ENCODE measurements at places on chromosomes 6 and 20. TPM values are rescaled to one million over a fixed set of nuclear protein-coding genes. Genes with fewer than 3 reads are reported as not detected.

CTAGE9 gene
- not detected for total RNA-seq

GRCh38 chr20:62726276-62726675 lies 17.6 kb downstream of the NTSR1 start:
- no peak for DNase-seq

GRCh38 chr20:56859801-56860261 lies 230.7 kb downstream of the TFAP2C start:
- DNase-seq: peak; percentile 59

DNA sequence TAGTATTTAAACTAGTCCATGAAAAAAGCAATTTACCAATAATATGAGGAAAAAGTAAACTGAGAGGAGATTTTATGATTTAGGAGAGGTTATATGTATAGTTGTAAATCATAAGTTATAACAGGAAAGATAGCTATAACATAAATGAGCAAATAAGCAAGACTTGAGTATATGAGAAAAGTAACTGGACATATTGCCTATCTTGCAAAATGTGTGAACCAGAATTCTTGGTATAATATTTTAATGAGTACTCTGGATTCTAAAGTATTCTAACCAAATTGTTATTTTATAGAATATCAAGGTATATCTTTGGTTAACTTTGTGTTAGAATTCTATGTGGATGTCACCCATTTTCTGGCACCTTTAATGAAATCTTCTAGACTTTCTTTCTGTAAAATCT lies 124.6 kb downstream of the PHF3 start:
- DNase-seq: no peak

DNA sequence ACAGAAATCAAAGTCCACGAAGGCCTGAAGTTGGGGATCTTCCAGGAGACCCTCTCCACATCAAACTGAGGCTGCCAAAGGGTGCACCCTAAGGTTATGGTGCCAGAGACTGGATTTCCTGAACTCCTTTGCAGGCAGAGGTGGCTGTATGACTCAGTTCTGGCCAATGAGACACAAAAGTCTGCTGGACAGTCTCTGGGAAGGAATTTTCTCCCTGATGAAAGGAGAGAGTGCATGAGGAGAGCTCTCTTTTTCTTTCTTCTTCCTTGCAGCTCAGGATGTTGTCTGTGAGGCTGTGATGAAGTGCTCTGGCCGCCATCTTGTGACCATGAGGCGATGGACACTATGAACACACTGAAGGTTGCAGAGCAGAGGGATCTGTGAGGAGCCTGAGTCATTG lies 85.2 kb downstream of the MDGA1 start:
- DNase-seq: no peak

- no peak for DNase-seq
Observed at GRCh38 chr6:43810965-43811732, 41.1 kb downstream of the VEGFA start.

- no peak for DNase-seq
Observed at GRCh38 chr6:91392951-91393350, 806.1 kb upstream of the MAP3K7 start.

GRCh38 chr20:50813801-50814200 lies 18.9 kb downstream of the BCAS4 start:
- no peak for DNase-seq

All from fibroblast of villous mesenchyme (primary cell).